GM23338 (cell line): ENCODE measurements at places on chromosomes 4 and X. TPM values are rescaled to one million over a fixed set of nuclear protein-coding genes. Genes with fewer than 3 reads are reported as not detected.
A peak's percentile ranks its signal among the peaks of the same experiment; 100 is the strongest.

DNA sequence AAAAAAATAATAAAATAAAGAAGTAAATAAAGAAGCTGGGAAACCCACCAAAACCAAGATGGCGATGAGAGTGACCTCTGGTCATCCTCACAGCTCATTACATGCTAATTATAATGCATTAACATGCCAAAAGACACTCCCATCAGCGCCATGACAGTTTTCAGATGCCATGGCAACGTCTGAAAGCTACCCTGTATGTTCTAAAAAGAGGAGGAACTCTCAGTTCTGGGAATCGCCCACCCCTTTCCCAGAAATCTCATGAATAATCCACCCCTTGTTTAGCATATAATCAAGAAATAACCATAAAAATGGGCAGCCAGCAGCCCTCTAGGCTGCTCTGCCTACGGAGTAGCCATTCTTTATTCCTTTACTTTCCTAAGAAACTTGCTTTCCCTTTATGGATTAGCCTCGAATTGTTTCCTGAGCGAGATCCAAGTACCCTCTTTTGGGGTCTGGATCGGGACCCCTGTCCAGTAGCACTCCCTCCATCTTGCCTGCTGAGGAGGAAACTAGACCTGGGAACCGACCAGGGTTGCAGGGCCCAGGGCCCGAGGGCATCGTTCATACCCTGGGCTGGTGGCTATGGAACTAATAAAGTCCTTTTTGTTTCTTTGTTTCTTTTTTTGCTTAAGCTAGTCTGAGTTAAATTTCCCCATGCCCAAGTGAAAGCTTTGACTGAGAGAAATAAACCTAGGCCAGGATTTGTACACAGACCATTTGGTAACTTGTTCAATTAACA, 30.9 kb downstream of the HTT-AS start:
- DNase-seq = no peak

DNA sequence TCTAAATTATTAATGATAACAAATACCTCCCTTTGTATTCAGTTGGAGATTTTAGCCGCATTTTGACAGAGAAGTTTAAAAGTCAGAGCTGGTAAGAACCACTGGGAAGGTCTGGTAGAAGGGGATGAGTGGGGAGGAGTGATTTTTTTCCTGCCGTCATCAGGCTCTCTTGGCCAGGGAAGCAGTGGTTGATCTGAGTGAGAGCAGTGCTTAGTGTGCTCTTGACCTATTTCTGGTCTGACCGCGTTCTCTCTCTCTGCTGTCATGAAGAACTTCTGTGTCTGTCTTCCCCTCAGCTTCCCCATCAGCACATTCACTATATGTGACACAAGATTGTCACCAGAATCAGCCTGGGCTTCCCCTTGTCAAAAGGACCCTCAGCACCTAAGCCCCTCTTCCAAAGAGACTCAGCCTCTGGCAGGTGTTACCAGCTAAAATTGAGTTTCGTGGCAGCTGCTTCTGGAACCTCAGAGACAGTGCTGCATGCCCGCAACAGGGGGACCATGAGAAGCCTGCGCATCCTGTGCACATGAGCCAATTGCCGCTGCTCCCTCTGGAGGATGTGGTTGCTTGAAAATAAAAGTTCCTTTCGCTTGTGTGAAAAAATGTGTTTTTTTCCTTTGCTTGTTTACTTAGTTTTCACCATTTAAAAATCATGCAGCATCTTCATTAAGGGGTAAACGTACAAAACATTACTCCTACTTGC, 268.9 kb downstream of the C4orf33 start:
- peak; percentile 11 for DNase-seq

DNA sequence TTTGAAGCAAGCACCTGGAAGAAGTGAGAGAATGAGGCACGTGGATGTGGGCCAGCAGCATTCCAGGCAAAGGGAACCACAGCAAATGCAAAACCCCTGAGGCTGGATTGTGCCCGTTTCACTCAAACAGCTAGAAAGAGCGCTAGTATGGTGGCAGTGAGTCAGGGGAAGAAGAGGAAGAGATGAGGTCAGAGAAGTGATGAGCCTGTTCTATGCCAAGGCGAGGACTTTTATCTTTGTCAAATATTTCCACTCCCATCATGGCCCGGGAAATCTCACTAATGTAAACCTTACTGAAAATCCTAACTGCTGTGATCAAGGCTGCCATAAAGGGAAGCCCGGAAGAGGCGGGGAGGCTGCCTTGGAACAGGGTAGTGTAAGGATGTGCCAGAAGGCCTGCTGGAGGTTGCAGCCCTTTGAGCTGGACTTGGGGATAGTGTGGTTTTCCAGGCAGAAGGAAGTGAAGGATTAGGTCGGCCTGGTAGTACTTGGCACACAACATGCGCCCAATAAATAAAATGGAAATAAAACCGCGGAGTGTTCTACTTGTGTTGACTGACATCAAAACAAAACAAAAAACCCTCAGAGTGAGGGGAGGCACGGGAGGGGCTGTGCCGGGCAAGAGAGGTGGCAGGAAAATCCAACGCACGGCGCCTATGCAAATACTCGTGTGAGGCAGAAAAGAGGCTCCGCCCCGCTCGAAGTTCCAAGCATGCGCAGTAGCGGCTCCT, 1.2 kb upstream of the CDK16 start:
- DNase-seq = peak; percentile 37

The SUPT20HL1 gene
- total RNA-seq = not detected in 2 replicates

The SOX3 gene
- total RNA-seq = 23.3 and 25.4 TPM in 2 replicates

GRCh38 chr4:168485156-168485910, 5.0 kb upstream of the DDX60L start:
- no peak for DNase-seq

The P2RY4 gene
- 0.73 TPM in 1 of 2 replicates, not detected in the other for total RNA-seq

DNA sequence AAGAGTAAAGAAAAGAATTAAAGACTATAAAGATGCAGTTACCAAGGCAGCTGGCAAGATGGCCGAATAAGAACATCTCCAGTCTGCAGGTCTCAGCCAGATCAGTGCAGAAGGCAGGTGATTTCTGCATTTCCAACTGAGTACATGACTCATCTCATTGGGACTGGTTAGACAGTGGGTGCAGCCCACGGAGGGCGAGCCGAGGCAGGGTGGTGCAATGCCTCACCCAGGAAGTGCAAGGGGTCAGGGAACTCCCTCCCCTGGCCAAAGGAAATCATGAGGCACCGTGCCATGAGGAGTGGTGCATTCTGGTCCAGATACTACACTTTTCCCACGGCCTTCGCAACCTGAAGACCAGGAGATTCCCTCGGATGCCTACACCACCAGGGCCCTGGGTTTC, 20.5 kb downstream of the SPIN4 start:
- DNase-seq = no peak

GRCh38 chr4:20109391-20109790, 142.3 kb upstream of the SLIT2 start:
- DNase-seq = no peak

- no peak for DNase-seq
Observed at GRCh38 chr4:89604951-89605350, 232.0 kb downstream of the SNCA start.

DNA sequence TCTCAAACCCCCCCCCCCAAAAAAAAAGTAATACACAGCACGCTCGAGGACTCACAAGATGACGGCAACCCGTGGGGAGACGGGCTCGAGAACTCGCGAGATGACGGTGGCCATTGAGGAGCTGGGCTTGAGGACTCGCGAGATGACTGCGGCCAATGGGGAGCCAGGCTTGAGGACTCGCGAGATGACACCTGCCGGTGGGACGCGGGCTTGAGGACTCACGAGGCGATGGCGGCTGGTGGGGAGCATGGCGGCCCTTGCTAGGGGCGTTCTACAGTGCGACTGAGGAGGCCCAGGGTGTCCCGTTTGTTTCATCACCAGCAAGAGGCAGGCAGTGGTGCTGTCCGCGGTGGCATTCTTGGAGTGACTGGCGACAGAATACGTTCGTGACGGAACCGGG, 172.4 kb upstream of the MAGEB16 start:
- no peak for DNase-seq

The HTR2C gene
- total RNA-seq = 2.4 and 2.7 TPM in 2 replicates

DNA sequence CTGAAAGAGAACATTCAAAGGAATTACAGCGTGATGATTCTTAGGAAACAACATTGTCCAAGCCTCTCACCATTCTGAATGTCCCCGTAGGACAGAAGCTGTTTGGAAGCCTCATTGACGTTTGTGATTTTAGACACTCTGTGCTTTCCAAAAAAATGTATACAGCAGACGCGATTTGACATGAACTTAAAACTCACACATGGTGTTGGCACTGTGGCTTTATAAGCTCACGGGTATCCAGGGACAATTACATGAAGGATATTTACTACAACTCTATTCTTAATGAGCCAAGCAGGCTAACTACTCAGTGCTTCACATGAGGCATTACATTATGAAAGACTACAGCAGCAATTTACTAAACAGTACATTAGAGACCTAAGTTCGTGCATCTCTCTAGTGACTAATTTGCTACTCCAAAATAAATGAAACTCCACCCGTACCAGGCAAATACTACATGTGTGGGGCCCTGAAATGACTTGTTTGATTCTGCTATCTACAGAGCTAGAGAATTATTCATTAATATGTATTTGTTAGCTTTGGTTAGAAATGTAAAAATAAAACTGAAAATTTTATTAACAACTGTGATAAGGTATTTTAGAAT, 620.7 kb downstream of the SPRY1 start:
- no peak for DNase-seq

- DNase-seq = no peak
Observed at GRCh38 chr4:15489551-15489950, 19.9 kb downstream of the CC2D2A start.

The TDO2 gene
- total RNA-seq = 0.10 TPM in 1 of 2 replicates, not detected in the other

The SLC16A2 gene
- total RNA-seq = 22.0 and 27.9 TPM in 2 replicates

The KIT gene
- 26.8 and 28.4 TPM in 2 replicates for total RNA-seq

DNA sequence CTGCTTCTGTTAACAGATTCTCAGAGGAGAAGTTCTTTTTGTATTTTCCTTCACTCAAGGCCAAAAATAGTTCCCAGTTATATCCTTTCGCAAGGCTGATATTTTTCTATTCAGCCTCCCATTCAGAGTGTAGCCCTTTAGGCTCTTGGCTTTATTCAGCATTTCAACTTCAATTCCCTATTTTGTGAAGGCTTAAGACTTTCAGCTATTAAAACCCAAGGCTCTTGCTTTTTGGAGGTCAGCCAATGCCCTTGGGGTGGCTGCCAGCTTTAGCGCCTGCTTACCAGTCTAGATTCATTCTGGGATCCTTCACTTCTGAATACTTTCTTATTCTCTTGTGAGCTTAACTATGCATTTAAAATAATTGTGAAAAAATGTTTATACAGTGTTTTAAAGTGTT, 57.3 kb upstream of the ADGRA3 start:
- DNase-seq = no peak

The ZDHHC15 gene
- total RNA-seq = 4.3 and 4.7 TPM in 2 replicates

GRCh38 chrX:153981771-153982533, 9.4 kb downstream of the TMEM187 start:
- no peak for DNase-seq

DNA sequence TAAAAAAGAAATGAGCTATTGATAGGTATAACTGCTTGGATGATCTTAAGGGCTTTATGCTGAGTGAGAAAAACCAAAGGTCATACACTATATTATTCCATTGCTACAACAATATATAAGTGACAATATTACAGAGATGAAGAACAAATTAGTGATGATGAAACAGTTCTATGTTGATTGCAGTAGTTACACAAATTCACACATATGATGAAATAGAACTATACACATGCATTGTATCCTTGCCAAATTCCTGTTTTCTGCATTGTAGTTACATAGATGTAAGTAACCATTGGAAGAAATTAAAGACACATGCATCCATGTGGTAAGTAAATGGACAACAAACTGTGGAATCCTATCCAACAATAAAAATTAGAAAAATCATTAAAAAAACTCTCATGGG, 76.5 kb downstream of the CENPC start:
- DNase-seq = no peak

The PUDP gene
- total RNA-seq = 21.9 and 22.4 TPM in 2 replicates

DNA sequence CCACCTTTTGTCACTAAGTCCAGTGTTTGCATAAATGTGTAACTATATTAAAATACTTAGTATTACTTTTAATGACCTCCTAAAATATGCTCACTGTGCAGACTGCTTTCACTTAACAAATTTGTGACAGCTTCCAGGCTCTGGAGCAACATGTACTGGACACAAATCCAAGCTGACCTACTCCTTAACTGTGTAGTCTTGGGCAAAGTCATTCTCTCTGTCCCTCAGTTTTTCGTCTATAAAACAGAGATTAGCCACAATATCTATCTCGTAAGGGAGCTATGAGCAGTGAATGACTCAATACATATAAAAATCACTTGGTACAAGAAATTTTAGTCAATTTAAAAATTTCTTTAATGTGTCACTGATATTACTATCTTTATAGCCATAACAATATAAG, 20.4 kb upstream of the RAB40A start:
- no peak for DNase-seq

GRCh38 chrX:11460347-11460746, 167.1 kb downstream of the AMELX start:
- peak; percentile 4 for DNase-seq

- DNase-seq = no peak
Observed at GRCh38 chr4:118363166-118363565, 10.4 kb upstream of the PRSS12 start.

- peak; percentile 83 for DNase-seq
Observed at GRCh38 chr4:8238515-8239053, 31.0 kb upstream of the HTRA3 start.

The ADGRG2 gene
- 10.8 and 12.2 TPM in 2 replicates for total RNA-seq

GRCh38 chr4:138269175-138269574, 27.0 kb upstream of the SLC7A11 start:
- DNase-seq = no peak

The PDE6B gene
- 3.1 and 5.0 TPM in 2 replicates for total RNA-seq

GRCh38 chrX:102599951-102600579, 750 bp downstream of the ARMCX5 start:
- peak; percentile 0 for DNase-seq

GRCh38 chr4:110196206-110196870, 2.1 kb downstream of the ELOVL6 start:
- peak; percentile 80 for DNase-seq

The FAM149A gene
- 13.3 and 22.5 TPM in 2 replicates for total RNA-seq

The FRMD7 gene
- not detected in 2 replicates for total RNA-seq

The MAGEA9B gene
- 0.52 TPM in 1 of 2 replicates, not detected in the other for total RNA-seq

DNA sequence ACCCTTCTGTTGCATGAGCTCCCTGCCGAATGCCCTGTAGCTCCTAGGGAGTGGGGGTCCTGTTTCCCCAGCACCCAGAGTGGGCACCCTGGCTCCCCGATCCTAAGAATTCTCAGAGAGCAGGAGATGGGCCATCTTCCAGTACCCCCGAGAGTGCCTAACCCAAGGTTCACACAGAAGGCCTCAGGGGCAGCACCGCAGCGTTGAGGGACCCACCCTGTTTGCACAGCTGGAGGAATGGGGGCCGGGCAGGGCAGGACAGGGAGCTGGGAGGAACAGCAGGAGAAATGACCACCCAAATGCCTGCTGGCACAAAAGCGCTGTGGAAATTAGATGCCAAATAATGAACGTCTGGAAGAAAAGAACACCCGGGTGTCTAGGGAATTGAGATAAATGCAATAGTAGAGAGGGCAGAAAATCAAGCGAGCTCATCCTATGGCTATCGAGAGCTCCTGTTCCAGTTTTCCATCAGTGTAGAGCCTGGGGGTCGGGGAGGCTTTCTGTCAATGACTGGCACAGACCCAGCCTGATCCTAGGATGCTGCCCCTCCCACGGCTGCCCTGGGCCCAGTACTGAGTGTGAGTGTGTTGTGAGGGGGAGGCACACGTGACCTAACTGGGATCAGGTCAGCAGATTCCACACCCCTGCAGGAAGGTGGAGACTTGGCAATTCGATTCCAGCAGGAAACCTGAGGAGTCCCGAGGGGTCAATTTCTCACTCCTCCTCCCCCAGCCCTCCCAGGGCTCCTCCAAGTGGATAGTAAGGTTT, 25.7 kb downstream of the SEPTIN6 start:
- no peak for DNase-seq

The FAM9C gene
- total RNA-seq = not detected in 2 replicates

The BEX5 gene
- total RNA-seq = 12.0 and 22.4 TPM in 2 replicates
